Aorta (tissue), 5 donors: ENCODE measurements at places on chromosomes 7 and 10. TPM values are rescaled to one million over a fixed set of nuclear protein-coding genes. Genes with fewer than 3 reads are reported as not detected.

DNA sequence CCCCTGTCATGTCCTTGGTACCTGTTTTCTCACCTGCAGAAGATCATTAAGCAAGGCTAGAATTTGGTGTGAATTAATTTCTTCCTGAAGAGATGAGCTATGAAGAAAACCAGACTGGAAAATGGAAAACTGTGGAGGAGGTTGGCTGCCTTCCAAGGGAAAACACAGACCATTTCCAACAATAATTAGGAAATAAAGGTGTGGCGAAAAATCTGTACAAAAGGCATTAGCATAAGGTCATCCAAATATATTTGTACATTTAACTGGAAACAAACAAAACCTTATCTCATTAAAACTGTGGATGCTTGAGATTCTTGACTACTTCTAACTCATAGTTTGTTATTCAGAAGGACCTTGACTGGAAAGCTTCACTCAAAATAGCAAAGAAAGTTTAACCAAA, 1.7 kb downstream of the STN1 start:
- H3K27me3 ChIP-seq: no peaks in the 10 kb centered on the region
- H3K4me3 ChIP-seq: no peak overlapping the region
- no peak for DNase-seq
- H3K27ac ChIP-seq: no peak overlapping the region
- H3K36me3 ChIP-seq: no peaks in the 10 kb centered on the region

GRCh38 chr10:68506411-68506810, 20.9 kb downstream of the SLC25A16 start:
- no peak overlapping the region for H3K4me3 ChIP-seq
- DNase-seq: no peak
- no peaks in the 10 kb centered on the region for H3K27me3 ChIP-seq
- no peak overlapping the region for H3K27ac ChIP-seq
- no peaks in the 10 kb centered on the region for H3K4me1 ChIP-seq

Gene CALHM2
- total RNA-seq: 52.8 TPM

DNA sequence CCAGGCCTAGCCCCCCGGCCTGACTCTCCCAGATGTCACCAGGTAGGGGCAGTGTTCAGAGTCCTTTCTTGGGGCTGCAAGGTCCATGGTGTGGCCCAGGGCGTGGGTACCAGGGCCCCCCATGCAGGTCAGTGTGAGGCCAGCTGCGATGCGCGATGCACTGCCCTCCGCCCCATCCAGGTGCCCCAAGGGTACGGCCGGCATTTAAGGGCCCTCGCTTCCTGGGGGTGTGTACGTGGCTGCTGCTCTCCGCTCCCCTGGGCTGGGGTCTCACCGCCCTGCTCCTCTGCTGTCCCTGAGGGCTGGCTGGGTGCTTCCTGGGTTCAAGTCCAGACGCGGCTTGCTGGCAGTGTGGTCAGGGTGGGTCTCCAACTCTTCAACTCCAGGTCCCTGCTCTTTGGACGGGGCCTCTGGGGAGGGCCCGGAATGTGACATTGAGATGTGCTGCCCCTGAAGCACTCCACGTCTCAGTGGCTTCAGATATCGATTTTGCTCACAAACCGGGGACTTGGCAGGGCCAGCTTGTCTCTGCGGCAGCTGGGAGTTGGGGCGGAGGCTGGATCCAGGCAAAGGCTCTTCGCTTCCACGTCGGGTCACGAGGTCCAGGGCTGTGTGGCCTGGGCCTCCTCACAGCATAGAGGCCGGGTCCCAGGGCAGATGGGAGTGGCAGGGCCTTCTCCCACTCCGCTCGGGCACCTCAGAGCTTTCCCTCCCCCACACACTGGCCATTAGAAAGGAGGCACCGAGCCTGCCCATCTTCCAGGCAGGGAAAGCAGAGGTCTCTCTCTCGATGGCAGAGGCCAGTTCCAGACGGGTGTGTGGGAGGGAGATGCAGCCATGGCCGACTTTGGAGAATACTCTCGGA, 93.2 kb downstream of the UNCX start:
- H3K4me3 ChIP-seq: no peak overlapping the region
- H3K27me3 ChIP-seq: no peaks in the 10 kb centered on the region
- no peaks in the 10 kb centered on the region for H3K36me3 ChIP-seq
- H3K4me1 ChIP-seq: no peaks in the 10 kb centered on the region
- H3K27ac ChIP-seq: no peak overlapping the region

- no peaks in the 10 kb centered on the region for H3K4me1 ChIP-seq
- H3K27ac ChIP-seq: no peak overlapping the region
- H3K4me3 ChIP-seq: no peak overlapping the region
- no peaks in the 10 kb centered on the region for H3K27me3 ChIP-seq
- H3K36me3 ChIP-seq: no peaks in the 10 kb centered on the region
Measured at GRCh38 chr10:82558014-82558607, 683.1 kb downstream of the NRG3 start.

Gene FAM53B
- 13.4 TPM for total RNA-seq

- no peak for DNase-seq
- H3K4me3 ChIP-seq: no peak overlapping the region
- H3K4me1 ChIP-seq: no peaks in the 10 kb centered on the region
- no peak overlapping the region for H3K27ac ChIP-seq
- H3K36me3 ChIP-seq: no peaks in the 10 kb centered on the region
Measured at GRCh38 chr10:94361171-94361794, 1.5 kb downstream of the NOC3L start.

- no peaks in the 10 kb centered on the region for H3K36me3 ChIP-seq
- H3K27me3 ChIP-seq: no peaks in the 10 kb centered on the region
- no peak overlapping the region for H3K4me3 ChIP-seq
- no peak for DNase-seq
Measured at GRCh38 chr7:101624246-101625001, 4.7 kb downstream of the MYL10 start.

GRCh38 chr10:17494626-17495260, 40.3 kb upstream of the ST8SIA6 start:
- H3K27me3 ChIP-seq: no peaks in the 10 kb centered on the region
- H3K4me1 ChIP-seq: no peaks in the 10 kb centered on the region

DNA sequence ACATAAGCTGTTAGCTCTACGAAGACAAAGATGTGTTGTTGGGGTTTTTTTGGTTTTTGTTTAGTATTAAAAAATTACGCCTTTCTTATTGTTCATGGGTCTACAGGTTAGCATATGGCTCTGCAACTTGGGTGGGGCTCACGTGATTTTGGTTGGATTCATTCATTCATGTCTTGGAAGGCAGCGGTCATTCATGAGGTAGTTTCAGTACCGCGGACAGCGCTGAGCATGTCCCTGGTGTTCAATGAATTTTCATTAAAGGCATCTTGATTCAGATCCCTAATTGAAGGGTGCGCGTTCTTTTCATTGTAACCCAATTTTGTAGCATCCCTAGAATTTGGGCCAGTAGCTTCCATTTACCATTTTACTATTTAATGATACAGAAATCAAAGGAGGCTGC, 42.9 kb upstream of the TCERG1L start:
- H3K27me3 ChIP-seq: no peaks in the 10 kb centered on the region
- no peaks in the 10 kb centered on the region for H3K4me1 ChIP-seq
- no peak overlapping the region for H3K4me3 ChIP-seq
- H3K27ac ChIP-seq: no peak overlapping the region
- DNase-seq: no peak
- H3K36me3 ChIP-seq: no peaks in the 10 kb centered on the region

DNA sequence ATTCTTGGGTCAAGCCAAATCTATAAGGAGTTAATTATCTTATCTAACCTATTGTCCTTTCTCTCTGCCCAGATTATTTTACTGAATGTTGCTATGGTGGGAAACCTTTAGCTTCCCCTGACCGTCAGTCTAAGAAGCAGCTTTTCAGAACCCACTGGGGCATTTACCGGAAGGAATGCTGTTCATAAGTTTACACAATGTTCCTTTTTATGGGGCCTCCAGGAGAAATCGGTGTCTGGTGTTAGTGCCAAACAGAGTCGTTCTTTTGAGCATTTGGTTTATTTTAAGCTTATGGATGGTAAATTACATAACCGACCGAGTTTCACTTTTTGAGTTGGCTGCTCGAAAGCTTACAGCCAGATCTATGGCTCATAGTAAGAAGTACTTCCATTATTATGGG, 111.9 kb downstream of the CACNB2 start:
- no peak overlapping the region for H3K27ac ChIP-seq
- H3K4me3 ChIP-seq: no peak overlapping the region
- H3K36me3 ChIP-seq: no peaks in the 10 kb centered on the region

DNA sequence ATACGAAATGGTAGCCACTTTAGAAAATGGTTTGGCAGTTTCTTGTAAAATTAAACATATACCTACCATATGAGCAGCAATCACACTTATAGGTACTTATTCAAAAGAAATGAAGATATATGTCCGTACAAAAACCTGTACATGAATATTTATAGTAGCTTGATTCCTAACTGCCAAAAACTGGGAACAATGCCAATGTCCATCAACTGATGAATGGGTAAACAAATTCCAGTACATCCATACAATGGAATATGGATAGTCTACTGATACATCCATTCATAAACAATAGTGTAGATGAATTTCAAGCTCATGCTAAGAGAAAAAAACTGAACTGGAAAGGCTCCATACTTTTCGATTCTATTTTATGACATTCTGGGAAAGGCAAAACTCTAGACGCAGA, 68.5 kb downstream of the AGK start:
- H3K36me3 ChIP-seq: no peaks in the 10 kb centered on the region
- H3K4me1 ChIP-seq: no peaks in the 10 kb centered on the region
- H3K27ac ChIP-seq: no peak overlapping the region
- H3K27me3 ChIP-seq: no peaks in the 10 kb centered on the region
- DNase-seq: no peak

- H3K36me3 ChIP-seq: no peaks in the 10 kb centered on the region
- no peaks in the 10 kb centered on the region for H3K27me3 ChIP-seq
- DNase-seq: peak; percentile 78
- no peak overlapping the region for H3K4me3 ChIP-seq
Measured at GRCh38 chr7:116353647-116354046, 143.3 kb downstream of the TES start.

Gene CLDN4
- 0.84 TPM for total RNA-seq

Gene FAM237B
- not detected for total RNA-seq

- H3K36me3 ChIP-seq: no peaks in the 10 kb centered on the region
- H3K4me3 ChIP-seq: no peak overlapping the region
- H3K27ac ChIP-seq: no peak overlapping the region
- H3K27me3 ChIP-seq: no peaks in the 10 kb centered on the region
- DNase-seq: no peak
Measured at GRCh38 chr10:3977761-3978160, 192.8 kb upstream of the KLF6 start.

- no peak overlapping the region for H3K27ac ChIP-seq
- no peaks in the 10 kb centered on the region for H3K27me3 ChIP-seq
- no peak overlapping the region for H3K4me3 ChIP-seq
- H3K4me1 ChIP-seq: no peaks in the 10 kb centered on the region
- DNase-seq: no peak
Measured at GRCh38 chr10:68212721-68213352, 19.1 kb downstream of the ATOH7 start.

DNA sequence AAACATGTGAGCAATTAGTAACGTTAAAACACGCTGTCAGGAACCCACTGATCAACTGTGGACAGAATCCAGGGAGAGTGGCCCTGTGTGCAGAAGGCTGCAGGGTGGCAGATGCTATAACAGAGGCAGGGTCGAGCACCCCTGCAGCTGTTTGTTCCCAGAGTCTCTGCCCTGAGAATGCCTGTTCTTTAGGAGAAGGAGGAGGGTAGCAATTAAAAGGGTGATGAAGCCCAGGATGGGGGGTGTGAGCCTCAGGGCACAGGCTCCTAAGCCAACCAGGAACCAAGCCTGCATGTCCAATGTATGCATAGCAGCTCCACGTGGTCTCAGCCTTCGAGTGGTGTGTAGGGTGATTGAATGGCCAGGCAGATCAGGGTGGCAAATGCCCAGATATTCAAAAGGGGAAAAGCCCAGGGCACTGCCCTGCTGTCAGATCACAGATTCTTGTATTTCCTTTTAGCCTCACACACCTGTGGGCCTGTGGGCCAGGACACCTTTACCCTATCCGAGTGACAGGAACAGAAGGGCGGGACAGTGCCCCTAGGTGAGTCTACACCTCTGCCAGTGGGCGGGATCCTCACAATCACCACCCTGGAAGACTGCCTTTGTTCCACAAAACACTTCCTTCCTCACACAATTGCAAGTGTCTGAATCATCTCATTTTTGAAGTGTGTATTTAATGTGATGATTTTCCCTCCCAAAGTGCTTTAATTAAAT, 7.3 kb downstream of the WDFY4 start:
- no peak overlapping the region for H3K27ac ChIP-seq
- H3K36me3 ChIP-seq: no peaks in the 10 kb centered on the region
- H3K27me3 ChIP-seq: no peaks in the 10 kb centered on the region
- no peak overlapping the region for H3K4me3 ChIP-seq
- H3K4me1 ChIP-seq: no peaks in the 10 kb centered on the region

DNA sequence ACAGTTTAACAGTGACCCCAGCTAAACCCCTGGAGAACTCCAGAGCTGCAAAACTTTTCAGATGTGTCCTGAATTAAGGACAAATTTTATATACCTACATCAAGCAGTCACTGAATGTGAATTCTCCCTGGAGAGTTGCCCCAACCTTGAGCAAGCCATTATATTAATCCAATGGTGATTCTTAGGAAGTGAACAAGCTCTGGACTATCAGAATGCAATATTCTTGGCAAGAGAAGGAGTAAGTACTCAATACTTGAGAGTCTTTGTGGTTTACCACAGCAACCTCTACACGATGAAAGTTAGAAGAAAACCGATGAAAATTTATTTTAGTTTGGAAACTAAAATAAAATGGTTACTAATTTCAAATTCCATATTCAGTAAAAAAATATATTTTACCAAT, 19.3 kb upstream of the ZNF365 start:
- H3K27ac ChIP-seq: no peak overlapping the region
- no peaks in the 10 kb centered on the region for H3K4me1 ChIP-seq
- H3K36me3 ChIP-seq: no peaks in the 10 kb centered on the region
- DNase-seq: no peak

Gene PNLIPRP2
- total RNA-seq: not detected

- no peaks in the 10 kb centered on the region for H3K4me1 ChIP-seq
- DNase-seq: no peak
- no peaks in the 10 kb centered on the region for H3K36me3 ChIP-seq
- no peak overlapping the region for H3K27ac ChIP-seq
- no peaks in the 10 kb centered on the region for H3K27me3 ChIP-seq
- H3K4me3 ChIP-seq: no peak overlapping the region
Measured at GRCh38 chr10:97083228-97083829, 102.4 kb downstream of the SLIT1 start.

DNA sequence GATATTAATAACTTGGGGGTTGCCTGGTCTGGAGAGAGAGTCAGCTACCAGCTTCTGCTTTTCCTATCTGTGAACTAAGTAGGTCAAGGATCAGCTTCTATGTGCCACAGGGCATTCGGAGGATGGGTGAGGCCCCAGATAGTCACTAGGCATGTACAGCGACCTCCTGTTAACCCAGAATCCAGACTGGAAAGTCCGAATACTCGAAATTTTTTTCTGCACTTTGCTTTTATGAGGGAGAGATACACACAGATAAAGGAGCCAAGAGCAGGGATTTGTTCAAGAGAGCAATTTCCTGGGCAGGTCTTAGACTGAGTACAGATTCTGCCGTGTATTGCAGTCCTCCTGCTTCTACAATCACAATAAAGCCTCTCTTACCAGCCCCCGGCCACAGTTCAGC, 54.2 kb downstream of the EMX2 start:
- H3K27ac ChIP-seq: no peak overlapping the region
- H3K36me3 ChIP-seq: no peaks in the 10 kb centered on the region
- no peaks in the 10 kb centered on the region for H3K4me1 ChIP-seq

Gene NUPR2
- 1.1 TPM for total RNA-seq

- no peak overlapping the region for H3K4me3 ChIP-seq
- peak overlapping the region; percentile 97 for H3K27ac ChIP-seq
- peak; percentile 79 for DNase-seq
- H3K4me1 ChIP-seq: no peaks in the 10 kb centered on the region
Measured at GRCh38 chr10:102815790-102816549, 21.2 kb downstream of the CYP17A1 start.

Gene ADAMTS14
- 2.4 TPM for total RNA-seq

GRCh38 chr7:22725585-22725984, 1.4 kb upstream of the IL6 start:
- no peaks in the 10 kb centered on the region for H3K27me3 ChIP-seq
- no peak overlapping the region for H3K27ac ChIP-seq
- H3K36me3 ChIP-seq: no peaks in the 10 kb centered on the region
- no peaks in the 10 kb centered on the region for H3K4me1 ChIP-seq
- no peak overlapping the region for H3K4me3 ChIP-seq
